ENCODE measurements at places on chromosomes 1 and 21.

DNA sequence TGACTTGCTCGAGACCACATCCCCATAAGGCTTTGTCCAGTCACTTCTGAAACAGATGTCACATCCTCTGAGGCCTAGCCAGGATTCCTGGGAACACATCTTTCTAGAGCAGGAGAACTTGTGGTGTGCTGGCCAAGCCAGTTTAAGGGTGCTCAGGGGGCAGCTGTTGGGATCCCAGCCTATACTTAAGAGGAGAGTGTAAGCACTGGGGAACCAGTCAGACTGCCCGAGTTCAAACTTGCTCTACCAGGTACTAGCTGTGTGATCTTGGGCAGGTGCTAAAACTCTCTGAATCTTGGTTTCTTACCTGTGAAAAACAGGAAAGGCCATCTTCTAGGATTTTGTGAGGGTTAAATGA lies 15.6 kb upstream of the LY9 start:
- DNase-seq = peak; percentile 48

GRCh38 chr1:54979327-54979891 lies 1.0 kb upstream of the TMEM61 start:
- no peak for DNase-seq

DNA sequence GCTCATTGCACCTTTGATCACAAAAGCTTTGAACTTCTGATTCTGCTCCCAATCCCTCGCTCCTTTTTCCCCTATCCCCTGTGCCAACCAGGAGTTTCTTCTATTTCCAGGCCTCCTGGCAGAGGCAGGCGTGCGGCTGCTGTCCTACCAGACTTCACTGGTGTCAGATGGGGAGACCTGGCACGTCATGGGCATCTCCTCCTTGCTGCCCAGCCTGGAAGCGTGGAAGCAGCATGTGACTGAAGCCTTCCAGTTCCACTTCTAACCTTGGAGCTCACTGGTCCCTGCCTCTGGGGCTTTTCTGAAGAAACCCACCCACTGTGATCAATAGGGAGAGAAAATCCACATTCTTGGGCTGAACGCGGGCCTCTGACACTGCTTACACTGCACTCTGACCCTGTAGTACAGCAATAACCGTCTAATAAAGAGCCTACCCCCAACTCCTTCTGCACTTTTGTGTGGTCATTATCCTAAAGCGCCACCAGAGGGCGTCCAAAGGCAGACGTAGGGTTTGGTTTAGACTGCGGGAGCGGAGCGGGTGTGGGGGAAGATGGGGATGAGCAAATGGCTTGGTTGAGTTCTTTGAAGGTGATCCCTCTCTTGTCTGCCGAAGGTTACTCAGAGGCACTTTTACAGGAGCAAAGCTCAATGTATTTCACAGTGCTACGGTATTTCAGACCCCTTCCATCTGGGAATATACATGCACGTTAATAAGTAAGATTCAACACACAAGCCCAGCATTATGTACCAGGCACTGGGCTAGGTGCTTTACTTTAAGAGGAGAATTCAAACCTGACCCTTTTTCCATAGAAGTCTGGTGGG lies 24.7 kb downstream of the HMGCS2 start:
- DNase-seq = no peak

GRCh38 chr1:155083865-155084721 lies 5.5 kb downstream of the EFNA3 start:
- peak; percentile 70 for DNase-seq

GRCh38 chr1:44408632-44409602 lies 3.9 kb downstream of the RNF220 start:
- peak; percentile 60 for DNase-seq

- no peak for DNase-seq
Measured at GRCh38 chr1:244394826-244395765, 56.6 kb downstream of the ADSS2 start.

DNA sequence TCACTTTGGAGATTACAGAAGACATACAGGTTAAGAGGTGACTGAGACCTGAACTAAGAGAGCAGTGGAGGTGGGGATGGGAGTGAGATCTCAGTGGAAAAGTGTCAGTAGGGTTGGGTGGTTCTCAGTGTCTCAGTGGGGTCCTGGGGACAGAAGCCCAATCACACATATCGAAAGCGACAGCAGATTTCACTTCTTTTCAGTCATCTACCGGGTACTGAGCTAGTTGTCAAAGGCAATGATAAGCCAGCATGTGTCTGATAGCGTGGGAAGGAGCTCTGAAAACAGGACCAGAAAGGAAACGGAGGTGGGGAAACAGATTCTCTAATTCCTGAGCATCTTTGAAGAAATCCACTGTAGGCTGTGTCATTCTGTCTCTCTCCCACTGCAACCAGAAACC lies 59.5 kb downstream of the RHOU start:
- no peak for DNase-seq

- no peak for DNase-seq
Measured at GRCh38 chr1:167620002-167620401, 10.0 kb upstream of the RCSD1 start.

DNA sequence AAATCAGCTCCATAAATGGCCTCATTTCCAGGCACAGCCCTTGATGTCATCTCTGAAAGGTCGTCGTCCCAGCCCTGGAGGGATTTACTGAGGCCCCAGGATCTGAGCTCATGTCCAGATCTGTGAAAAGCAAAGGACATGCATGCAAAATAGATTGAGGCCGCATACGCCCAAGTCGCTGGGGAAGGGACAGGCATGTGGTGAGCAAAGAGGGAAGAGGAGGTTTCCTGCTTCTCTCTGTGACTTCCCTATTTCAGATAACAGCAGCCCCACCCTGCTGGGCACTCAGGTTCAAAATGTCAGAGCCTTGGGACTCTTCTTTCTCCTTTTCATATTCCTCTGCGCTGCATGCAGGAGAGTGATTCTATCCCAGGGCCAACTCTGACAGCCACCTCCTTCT lies 197.2 kb downstream of the ADSS2 start:
- no peak for DNase-seq
